Activated naive CD4-positive, alpha-beta T cell treated with anti-CD3 and anti-CD28 coated beads, Interleukin-2, amount 50 U/mL, for 16 hours (primary cell): ENCODE measurements at places on chromosomes 5 and 9.

GRCh38 chr9:22483528-22484070, 37.0 kb downstream of the DMRTA1 start:
- DNase-seq, result no peak

GRCh38 chr5:178576591-178577351, 13.4 kb downstream of the COL23A1 start:
- DNase-seq, result no peak

DNA sequence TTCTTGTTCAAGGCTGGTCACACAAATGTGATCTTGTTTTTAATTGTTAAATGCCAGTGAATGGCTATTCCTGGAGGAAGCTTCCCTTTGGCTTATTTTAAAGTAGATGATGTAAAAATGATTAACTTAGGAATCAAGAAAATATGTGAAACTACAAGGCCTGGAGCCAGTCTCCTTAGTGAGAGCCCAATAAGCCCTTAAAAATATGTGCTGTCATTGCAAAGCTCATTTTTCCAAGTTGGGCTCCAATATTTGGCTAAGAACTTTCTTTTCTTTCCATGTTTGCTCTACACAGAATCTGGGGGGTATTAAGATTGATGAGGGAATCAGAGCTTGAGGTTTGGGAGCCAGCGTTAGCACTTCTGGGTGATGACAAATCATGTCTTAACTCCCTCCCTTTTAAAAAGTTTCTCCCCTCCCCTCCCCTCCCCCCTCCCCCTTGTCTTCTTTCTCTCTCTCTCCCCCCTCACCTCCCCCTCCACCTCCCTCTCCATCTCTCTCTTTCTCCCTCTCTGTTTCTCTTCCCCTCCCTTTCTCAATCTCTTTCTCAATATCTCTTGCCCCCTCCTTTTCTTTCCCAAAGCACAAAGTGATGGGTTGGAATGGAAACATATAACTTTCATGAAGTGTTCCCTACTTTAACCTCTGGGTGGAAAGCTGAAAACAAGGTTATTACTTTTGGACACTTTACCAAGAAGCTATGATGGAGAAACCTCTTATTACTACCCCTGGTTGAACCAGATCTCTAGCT, 86.0 kb downstream of the FBXL7 start:
- no peak for DNase-seq

- no peak for DNase-seq
Observed at GRCh38 chr9:14278291-14278721, 35.6 kb downstream of the NFIB start.
